ENCODE measurements at places on chromosomes 3 and 15. TPM values are rescaled to one million over a fixed set of nuclear protein-coding genes. Genes with fewer than 3 reads are reported as not detected.

The REC114 gene
- total RNA-seq: not detected

The SMCO1 gene
- not detected for total RNA-seq

The SLC9C1 gene
- total RNA-seq: under 0.01 TPM

The RNF168 gene
- 18.5 TPM for total RNA-seq

The CACNA2D3 gene
- not detected for total RNA-seq

The CADM2 gene
- 0.20 TPM for total RNA-seq

The ALDH1L1 gene
- total RNA-seq: not detected

The SOX14 gene
- not detected for total RNA-seq

The MORC1 gene
- total RNA-seq: not detected

The AADACL2 gene
- total RNA-seq: not detected

- no peak for DNase-seq
Observed at GRCh38 chr3:57110798-57111197, 50.3 kb downstream of the SPATA12 start.

DNA sequence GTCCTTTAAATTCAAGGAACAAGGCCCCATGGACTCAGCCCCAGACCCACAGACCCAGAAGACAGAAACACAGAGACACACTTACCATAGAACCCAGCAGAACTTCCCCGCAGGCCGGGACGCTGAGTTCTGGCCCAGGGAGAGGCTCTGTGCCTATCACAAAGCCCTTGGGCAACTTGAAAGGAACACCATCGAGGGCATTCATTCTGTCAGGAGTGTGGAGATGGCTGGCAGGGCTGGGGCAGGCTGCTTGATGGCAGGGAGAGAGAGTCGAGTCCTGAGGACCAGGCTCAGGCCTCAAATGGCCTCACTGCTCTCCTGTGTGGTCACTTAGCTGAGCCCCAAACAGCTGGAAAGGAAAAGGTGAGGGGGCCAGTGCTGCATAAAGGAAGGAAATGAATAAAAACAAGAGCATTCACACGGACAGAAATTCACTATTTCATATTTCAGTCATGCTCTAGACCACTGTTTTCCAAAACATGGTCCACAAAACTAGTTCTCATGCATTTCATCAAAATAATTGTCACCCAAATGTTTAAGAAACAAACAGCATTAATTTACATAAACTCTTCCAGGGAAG, 8.9 kb downstream of the UBAP1L start:
- DNase-seq: peak; percentile 88

DNA sequence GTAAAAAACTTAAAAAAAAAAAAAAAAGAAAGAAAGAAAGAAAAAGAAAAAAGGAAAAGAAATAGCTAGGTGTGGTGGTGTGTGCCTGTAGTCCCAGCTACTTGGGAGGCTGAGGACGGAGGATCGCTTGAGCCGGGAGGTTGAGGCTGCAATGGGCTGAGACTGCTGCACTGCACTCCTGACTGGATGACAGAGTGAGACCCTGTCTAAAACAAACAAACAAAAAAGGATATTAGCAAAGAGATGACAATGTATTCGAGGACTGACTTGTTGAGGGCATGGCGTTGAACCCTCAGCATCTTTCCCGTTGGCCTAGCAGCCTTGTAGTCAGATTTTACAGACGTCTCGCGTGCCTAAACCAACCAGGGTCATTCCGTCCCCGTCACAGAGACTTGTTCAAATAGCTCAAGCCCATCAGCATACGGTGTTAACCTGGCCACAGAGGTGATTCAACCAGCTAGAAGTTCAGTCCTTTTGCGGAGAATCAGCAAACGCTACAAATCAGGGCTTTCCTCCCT, 528 bp upstream of the NIT2 start:
- DNase-seq: no peak

DNA sequence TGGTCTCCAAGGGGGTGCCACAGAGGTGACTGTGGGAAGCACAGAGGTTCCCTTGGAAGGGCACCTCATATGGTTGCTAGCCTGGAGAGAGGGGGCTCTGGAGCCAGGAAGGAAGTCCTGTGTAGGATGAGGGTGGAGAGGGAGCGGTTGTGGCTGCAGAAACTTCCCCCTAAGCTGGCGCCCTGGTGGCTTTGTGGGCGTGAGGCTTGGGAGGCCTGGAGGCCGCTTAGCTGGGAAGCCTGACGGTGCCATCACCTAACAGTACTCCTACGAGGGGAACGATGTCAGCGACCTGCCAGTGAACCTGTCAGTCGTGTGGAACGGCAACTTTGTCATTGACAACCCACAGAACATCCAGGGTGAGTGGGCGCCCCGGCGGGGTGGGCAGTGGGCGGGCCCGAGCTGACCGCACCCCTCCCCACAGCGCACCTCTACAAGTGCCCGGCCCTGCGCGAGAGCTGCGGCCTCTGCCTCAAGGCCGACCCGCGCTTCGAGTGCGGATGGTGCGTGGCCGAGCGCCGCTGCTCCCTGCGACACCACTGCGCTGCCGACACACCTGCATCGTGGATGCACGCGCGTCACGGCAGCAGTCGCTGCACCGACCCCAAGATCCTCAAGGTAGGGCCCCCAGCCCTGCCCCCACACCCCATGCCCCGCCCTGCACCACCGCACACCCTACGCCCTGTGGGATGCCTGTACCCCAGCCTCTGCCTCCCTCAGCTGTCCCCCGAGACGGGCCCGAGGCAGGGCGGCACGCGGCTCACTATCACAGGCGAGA, 31.0 kb downstream of the PLXNA1 start:
- DNase-seq: no peak

GRCh38 chr3:61522060-61522459, 39.3 kb upstream of the PTPRG start:
- DNase-seq: no peak

DNA sequence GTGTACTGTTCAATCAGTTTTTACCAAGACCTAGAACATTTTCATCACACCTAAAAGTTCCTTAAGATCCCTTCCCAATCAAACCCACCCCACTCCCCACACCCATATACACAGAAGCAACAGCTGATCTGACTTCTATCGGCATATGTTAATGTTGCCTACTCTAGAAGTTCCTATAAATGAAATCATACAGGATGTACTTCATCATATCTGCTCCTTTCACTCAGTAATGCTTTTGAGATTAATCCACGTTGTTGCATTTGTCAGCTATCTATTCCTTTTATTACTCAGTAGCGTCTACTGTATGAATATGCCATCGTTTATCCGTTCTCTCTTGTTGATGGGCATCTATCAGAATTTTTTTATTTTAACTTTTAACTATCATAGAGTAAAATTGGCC, 14.3 kb upstream of the FILIP1L start:
- DNase-seq: no peak

- no peak for DNase-seq
Observed at GRCh38 chr3:100966049-100966491, 27.2 kb downstream of the ABI3BP start.

DNA sequence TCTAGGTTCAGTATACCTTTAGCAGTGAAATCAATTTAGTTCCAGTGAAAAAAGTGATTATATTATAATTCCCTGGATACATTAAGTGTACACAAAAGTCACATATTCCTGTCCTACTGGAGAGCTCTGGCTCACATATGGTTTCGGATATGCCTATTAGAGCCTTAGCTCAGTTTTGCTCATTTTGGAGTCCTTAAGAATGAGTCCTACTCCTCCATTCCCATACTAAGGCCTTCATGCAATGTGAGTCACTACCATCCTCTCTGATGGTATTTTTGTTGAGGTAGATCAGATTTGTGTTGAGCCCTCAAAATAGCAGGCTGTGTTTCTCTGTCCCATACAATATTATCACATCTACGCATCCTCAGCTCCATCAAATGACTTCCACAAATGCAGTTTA, 294.2 kb upstream of the COL8A1 start:
- no peak for DNase-seq

DNA sequence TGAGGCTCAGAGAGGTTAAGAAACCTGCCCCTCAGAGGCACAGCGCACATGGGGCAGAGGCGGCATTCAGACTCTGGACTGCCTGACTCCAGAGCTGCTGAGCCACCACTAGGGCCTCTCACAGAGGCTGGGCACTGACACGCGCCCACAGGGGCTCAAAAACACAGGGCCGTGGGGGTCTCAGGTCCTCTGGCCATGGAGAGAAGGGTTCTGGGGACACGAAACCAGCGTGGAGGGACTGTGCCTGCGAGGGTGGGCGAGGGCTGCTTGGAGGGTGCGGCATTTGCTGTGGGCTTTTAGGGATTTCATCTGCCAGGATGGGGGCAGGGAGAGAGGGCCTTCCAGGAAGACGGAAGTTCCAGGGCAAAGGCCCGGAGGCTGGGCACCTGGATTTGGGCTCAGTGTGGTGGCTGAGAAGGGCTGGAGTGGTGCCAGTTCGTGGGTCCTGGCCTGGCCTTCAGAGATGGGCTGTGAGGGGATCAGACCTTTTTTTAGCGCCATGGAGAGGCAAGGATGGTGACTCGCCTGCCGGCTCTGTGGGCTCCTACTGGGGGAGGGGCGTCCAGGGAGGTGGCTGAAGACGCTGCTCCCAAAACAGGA, 69.6 kb downstream of the EFCAB12 start:
- DNase-seq: no peak

DNA sequence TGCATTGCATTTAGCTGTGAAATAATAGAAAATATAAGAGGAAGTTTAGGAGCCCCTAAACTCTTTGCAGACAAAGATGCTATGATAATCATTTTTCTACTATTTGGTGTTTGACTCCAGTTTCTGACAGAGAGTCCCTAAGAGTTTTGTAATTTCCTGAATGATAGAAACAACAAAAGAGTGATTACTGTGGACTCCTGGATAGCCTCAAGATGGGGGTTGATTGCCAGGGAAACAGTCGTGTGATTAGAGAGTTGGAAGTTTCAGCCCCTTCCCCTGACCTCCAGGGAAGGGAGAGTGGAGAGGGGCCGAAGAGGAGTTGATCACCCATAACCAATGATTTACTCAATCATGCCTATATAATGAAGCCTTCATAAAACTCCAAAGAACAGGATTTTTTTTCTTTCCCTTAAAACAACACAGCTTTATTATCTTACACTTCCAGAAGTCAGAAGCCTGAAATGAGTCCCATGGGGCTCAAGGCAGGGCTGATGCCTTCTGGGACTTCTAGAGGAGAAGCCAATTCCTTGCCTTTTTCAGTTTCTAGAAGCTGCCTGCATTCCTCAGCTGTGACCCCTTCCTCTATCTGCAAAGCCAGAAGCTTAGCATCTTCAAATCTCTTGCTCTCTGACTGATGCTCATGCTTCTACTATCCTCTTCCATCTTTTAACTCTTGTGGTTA, 292.3 kb upstream of the ZPLD1 start:
- peak; percentile 46 for DNase-seq

DNA sequence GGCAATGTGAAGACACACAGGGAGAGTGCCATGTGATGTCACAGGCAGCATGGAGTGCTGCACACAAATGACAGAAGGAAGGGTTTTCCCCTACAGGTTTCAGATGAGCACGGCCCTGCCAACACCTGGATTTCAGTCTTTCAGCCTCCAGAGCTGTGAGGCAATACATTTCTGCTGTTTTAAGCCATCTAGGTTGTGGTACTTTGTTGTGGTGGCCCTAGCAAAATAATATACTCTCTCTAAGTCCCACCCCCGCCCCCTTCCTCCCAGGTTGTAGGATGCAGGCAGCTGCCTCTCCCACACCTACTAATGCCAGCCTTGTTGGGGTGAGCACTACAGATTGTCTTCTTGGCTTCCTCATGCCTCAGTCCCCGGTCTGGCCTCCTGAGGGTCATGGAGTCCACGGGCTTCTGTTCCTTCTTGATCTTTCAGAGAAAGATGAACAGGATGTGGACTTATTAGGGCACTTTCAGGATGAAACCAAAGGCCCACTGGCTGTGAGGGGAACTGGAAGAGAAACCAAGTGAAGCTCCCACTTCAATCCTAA, 180.0 kb downstream of the CD47 start:
- DNase-seq: no peak

DNA sequence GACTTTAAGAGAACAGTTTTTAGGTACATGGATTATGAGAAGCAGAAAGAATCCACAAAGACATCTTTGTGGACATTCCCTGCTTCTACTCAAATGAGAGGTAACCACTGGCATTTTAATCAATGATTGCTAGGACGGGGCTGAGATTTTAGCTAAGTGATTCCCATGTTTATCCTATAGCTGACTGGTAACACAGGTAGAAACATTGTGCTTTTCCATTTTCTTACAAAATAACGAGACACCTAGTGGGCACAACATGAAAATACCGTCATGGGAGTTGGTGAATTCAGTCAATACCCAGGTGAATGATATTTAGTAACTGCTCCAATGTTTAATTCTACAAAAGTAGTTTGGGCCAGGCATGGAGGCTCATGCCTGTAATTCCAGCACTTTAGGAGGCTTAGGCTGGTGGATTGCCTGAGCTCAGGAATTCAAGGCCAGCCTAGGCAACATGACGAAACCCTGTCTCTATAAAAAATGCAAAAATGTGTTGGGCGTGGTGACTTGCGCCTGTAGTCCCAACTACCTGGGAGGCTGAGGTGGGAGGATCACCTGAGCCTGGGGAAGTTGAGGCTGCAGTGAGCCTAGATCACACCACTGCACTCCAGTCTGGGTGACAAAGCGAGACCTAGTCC, 37.2 kb upstream of the DENND4A start:
- peak; percentile 71 for DNase-seq

GRCh38 chr3:175411405-175411804, 552.3 kb downstream of the NAALADL2 start:
- no peak for DNase-seq

DNA sequence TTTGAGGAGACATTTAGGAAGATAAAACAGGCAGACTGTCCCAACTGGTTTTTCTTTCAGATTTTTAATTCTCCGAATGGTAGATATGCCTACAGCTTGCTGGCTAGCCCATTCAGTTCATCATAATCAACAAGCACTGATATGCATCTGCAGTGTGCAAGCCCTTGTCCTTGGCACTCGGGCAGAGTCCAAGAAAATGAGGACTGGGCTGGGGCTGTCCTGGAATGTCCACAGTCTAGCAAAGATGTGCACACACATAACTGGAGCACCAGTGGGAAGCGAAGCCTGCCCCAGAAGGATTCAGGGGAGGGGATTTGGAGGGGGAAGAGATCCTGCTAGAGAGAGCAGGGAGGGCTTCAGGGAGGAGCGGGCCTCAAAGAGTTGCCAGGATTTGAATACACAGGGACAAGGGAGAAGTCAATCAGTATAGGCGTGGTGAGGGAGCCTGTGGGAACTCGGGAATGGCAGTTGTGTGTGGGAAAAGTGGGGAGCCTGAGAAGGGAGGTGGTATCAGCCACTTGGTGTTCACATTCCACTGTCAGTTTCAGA, 8.7 kb downstream of the FAH start:
- DNase-seq: no peak

GRCh38 chr3:46386205-46386604, 15.5 kb downstream of the CCR5 start:
- peak; percentile 92 for DNase-seq

GRCh38 chr3:5004319-5005152, 25.3 kb downstream of the BHLHE40 start:
- no peak for DNase-seq

Measured in lung microvascular endothelial cell (primary cell).